ENCODE measurements at places on chromosomes 7 and 10.

GRCh38 chr7:153444641-153445040 lies 607.6 kb upstream of the DPP6 start:
- DNase-seq = no peak

GRCh38 chr7:18497800-18498199 lies 2.3 kb downstream of the HDAC9 start:
- no peak for DNase-seq

GRCh38 chr7:141695803-141696289 lies 6.1 kb downstream of the DENND11 start:
- DNase-seq = no peak

- no peak for DNase-seq
These were observed 24.6 kb upstream of the MPP7 start for GRCh38 chr10:28327491-28327880.

DNA sequence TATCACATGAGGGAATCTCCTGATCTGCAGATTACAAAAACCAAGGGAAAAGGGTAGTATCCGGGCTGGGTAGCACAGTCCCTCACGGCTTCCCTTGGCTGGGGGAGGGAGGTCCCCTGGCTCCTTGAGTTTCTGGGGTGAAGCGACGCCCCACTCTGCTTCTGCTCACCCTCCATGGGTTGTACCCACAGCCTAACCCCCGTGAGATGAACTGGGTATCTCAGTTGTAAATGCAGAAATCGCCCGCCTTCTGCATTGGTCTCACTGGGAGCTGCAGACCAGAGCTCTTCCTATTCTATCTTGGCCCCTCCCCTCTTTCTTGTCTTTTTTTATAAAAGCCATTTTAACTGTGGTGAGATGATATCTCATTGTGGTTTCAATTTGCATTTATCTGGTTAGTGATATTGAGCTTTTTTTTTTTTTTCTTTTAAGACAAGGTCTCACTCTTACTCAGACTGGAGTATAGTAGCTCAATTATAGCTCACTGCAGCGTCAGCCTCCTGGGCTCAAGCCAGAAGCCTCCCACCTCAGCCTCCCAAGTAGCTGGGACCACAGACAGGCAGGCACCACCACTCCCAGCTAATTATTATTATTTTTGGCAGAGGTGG lies 87.8 kb downstream of the ABCC2 start:
- DNase-seq = no peak

DNA sequence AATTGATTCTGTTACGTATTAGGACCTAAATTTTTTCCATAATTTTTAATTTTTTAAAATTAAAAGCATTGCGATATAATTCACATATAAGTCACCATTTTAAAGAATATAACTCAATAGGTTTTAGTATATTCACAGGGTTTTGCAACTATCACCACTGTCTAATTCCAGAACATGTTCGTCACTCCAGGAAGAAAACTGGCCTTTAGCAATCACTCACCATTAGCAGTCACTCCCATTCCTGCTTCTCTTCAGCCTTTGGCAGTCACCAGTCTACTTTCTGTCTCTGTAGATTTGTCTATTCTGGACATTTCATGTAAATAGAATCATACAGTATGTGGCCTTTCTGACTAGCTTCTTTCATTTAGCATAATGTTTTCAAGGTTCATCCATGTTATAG lies 176.5 kb downstream of the EXOC4 start:
- no peak for DNase-seq

DNA sequence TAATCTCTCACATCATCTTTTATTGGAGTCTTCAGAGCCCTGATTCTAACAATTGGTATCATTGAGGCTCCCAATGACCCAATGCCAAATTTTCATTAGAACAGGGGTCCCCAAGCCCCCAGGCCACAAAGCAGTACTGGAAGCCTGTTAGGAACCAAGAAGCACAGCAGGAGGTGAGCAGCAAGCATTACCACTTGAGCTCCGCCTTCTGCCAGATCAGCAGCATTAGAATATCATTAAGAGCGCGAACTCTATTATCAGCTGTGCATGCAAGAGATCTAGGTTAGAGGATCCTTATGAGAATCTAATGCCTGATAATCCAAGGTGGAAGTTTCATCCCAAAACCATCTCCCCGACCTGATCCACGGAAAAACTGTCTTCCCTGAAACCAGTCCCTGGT lies 23.1 kb downstream of the KIF5B start:
- DNase-seq = no peak
